HAP-1 (cell line): ENCODE measurements at places on chromosomes 1 and 21.

GRCh38 chr1:171868217-171868803 lies 27.0 kb downstream of the DNM3 start:
- no peak for DNase-seq

- DNase-seq, result no peak
Measured at GRCh38 chr1:176450526-176450925, 12.4 kb upstream of the PAPPA2 start.

DNA sequence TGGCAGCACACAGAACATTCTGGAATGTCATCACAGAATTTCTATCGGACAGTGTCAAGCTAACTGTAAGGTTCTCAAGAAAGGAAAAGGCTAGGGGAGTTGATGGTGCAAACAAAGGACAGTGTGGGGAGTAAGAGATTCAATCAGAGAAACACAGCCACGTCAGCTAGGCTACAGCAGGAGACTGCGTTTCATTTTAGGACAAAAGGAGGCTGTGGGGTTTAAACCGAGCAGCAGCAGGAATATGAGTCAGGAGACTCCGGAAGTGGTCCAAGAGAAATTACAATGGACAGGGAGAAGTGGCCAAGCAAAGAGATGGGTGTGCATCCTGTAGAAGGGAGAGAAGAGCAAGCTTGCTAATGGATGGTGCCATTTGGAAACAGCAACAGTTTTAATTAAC lies 37.4 kb upstream of the C1orf198 start:
- DNase-seq, result no peak

- DNase-seq, result no peak
Measured at GRCh38 chr1:58687516-58687915, 12.3 kb downstream of the MYSM1 start.

DNA sequence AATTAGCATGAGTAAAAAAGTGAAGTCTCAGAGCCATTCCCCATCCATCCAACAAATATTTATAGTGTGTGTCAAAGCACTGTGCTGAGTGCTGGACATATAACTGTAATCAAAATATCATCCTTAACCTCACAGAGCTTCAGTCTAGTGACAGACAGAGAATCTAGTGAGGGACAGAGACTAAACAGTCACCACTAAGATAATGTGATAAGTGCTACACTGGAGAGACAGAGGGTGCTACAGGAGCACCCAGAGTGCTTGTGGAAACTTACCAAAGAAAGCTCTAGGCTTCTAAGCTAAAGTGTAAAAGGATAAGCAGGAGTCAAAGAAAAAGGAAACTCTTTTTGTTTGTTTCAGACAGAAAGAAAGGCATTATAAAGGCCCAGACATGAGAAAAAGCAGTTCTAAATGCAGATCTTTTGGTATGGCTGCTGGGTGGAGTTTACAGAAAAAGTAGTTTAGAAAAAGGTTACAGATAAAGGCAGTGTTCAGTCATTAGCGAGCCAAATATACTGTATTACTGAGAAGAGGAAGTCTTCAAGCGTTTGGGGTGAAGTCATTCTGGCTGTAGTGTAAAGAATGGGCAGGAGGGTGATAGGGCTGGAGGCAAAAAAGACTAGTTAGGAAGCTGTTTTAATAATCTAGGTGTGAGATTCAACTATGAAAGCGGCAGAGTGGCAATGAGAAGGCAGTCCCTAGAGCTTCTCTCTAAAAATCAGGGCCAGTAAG lies 83.8 kb downstream of the SCMH1 start:
- no peak for DNase-seq

DNA sequence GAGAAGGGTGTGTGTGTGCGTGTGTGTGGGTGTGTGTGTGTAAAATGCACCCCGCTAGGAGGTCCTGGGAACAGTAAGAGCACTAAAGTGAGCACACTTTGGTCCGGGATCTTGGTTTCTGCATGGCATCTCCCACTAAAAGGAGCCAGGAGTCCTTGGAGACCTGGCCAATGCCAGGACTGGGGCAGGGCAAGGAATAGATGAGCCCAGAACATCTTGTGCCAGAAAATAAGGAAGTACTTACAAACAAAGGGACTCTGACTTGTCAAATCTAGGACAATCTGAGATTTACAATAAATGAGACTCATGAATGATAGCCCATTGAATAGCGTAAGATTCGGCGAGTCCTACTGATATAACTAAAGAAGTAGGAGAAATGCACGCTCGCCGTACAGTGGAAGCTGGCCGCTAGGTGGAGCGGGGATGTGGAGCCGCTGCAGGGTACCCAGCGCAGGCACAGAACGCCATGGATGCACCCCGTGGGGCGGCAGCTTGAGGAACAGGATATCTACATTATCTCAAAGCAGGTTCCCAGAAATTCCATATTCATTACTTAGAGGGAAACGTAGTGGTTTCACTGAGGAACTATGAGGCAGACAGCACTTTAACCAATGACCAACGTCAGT lies 7.1 kb downstream of the SLC37A1 start:
- no peak for DNase-seq

DNA sequence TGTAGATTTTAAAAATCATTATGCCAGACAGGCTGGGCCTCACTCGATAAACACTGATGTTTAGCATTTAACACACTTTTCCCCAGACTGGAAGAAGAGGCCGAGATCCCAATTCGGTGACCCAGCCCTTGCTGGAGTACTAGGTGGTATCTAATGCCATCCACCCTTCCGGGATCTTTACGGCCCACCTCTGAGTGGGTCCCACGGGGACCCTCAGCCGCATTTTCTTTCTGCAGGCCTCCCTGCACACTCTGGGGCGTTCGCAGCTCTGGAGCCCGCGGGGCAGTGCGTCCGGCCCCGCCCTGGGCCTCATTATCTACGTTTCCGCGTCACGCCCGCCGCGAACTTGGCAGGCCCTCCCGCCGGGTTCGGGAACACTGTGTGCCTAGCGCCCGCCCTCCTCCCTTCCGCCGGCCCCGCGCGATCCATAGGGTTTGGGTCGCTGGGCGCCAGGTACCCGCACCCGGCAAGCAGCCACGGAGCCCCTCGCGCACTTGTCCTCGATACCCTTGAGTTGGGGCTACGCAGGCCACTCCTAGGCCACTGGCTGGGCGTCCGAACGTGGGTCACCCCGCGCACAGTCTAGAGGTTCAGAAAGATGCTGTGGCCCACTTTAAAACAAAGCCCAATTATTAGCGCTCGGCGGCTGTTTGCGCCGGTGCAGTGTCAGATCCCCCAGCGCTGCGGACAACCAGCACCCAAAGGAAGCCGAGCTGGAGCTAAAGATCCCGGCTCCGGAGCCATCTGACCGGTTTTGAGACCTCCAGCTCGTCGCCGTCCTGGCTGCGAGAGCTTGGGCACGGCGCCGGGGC lies 950 bp upstream of the EVA1C start:
- no peak for DNase-seq

GRCh38 chr1:24793447-24794129 lies 48.3 kb downstream of the CLIC4 start:
- DNase-seq, result no peak

DNA sequence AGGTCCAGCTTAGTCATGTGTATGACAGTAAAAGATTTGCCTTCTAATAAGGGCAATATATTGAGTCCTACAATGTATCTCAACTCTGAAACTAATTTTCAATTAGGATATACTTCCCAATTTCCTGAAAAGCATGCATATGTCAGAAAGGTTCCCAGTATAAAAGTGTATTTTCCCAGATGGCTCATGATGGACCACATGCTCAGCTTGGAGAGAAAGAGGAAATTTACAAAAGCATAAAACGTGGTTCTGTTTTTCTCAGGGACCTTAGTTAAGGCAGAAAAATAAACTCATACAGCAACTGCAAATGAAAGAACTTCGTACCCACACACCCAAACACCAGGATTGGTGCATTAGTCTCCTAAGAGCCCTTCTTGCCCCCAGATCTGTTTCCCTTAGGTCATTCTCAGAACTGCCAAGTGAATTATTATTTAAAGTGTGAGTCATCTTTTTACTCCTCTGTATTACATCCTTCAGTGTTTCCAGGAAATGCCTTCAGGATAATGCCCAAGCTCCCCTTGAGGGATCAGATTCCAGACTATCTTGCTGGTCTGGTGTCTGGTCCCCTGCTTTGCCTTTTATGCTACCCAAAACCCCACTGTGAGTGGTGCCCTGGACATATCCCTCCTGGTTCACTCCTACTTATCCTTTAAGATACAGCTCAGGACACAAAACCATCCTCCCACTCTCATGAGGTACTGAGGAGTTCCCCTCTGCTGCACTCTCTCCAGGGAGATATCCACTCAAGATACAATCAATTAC lies 57.4 kb downstream of the SSX2IP start:
- no peak for DNase-seq

DNA sequence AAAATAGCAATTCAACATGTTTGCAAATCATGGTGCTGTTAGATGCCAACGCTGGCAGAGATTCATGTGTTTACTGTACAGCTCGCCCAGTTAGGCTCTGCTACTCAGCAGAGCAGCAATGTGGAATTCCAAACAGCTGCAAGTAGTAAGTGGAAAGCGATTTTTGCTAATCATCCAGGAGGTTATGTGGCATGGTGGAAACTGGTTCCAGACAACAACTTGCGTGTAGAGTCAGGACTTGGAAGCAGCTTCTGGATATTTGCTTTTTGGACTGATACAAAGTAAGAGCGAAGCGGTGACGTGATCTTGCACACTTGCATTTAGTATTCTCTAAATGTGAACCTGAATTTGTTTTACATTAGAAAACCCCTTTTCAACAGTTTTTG lies 27.1 kb upstream of the HHAT start:
- DNase-seq, result no peak

DNA sequence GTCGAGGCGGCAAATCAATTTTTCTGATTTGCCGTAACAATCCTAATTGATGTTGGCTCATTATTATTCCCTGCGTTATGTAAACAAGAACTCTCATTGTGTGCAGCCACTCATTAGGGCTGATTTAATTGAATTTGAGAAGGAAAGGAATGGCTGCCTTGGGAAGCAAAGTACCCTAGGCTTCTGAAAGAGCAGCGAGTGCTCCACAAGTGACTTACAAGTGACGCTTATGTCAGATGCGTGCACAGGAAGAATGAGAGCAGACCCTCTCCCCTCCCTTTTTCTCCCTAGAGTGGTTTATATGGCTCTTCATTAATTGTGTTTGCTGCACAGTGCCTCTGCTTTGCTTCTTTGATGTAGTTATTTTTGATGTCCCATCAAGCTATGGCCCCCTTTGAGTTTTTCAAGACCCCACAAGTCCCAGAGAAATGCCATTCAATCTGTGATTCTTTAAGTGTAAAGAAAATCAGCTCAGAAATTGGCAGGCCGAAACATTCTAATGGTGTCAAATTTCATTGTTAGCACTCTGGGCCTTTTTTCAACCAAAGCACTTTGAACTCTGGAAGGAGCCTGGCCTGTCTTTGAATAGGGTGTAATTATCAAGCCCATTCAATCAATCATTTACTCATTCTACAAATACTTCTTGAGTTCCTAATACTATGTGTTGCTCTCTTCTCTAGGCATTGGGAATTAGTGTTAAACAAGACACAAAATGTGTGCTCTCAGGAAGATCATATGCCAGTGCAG lies 86.8 kb upstream of the VAV3 start:
- no peak for DNase-seq

GRCh38 chr21:45470773-45471524 lies 66.0 kb downstream of the COL18A1 start:
- no peak for DNase-seq

DNA sequence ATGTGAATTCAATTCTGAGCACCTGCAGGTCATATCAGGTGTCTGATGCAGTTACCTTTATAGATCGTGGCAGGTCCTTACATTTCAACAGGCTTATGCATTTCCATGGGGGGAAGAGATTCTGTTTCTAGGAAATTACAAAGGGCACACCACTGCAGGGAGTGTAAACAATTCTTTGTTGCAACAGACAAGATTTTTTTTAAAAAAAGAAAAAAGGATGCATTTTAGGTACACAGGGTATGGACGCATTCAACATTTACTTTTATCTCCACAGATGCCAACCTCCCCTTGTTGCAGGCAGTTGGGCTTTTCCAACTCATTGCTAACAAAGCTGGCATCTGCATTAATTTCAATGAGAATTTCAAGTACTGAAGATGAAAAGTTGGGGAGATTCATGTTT lies 13.5 kb upstream of the TEKT2 start:
- DNase-seq, result no peak

GRCh38 chr1:99621340-99621901 lies 24.5 kb upstream of the PALMD start:
- no peak for DNase-seq

DNA sequence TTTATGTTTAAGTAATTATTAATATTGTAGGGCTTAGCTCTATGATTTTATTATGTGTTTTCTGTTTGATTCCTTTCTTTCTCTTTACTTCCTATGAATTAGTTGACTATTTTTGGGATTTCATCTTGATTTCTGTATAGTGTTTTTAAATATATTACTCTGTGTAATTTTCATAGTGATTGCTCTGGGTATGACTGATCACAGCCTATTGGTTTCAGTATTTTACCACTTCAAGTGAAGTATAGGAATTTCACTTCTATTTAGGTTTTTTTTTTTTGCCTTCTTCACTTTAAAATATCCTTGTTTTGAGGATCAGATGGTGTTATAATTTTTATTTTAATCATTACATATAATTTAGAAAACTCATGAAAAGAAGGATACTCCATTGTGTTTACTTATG lies 94.8 kb downstream of the CRB1 start:
- DNase-seq, result no peak

DNA sequence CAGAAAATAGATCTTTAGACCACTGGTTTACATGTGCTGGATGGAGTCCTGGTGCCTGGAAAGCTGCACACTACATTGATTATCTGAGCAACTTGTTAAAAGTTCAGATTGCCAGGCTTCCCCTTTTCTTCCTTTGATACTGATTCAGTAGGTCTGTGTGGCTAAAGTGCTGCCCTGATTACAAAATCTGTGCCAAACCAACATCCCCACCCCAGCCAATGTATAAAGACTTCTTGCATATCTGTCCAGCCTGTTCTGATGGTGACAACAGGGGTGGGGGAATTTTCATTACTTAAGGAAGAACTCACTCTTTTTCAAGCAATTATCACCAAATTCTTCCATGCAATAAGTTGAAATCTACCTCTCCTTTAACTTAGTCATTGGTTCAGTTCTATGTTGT lies 135.5 kb downstream of the TNFSF18 start:
- DNase-seq, result no peak

DNA sequence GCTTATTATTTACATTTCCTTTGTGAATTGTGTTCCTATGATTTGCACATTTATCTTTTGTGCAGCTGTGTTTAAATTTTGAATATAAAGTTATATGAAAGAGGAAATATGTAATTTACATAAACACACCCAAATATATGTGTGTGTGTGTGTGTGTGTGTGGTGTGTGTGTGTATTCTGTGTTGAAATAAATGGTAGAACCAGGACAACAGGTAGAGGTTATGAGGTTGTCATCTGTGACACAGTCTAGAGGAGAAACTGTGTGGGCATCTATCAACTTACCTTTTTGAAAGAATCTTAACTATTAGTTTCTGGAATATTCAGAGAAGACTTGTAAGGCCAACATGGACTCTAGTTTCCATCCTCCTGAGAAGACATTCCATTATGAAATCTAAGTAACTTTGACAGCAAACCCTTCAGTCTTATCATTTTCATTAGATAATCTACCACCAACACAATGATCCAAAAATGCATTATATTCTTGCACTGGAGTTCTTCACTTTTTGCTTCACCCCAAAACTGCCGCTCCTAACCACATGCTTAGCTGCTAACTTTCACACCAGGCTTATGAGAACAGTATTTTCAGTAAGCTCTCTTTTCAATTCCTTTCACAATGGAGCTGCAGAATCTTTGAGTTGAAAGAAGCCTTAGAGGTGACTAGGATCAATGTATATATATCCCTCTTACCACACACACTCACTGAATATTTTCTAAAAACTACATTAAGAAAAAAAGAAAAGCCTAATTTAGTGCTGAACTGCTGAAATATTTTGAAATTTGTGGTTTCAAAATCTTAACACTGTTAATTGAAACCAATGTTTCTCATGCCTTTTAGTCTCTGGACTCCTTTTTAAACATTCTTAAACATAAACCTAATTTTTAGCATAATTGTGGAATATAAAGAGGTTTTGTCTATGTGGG lies 21.8 kb downstream of the PTPRC start:
- no peak for DNase-seq
